CD8-positive, alpha-beta T cell (primary cell): ENCODE measurements at places on chromosomes 16 and 17.

DNA sequence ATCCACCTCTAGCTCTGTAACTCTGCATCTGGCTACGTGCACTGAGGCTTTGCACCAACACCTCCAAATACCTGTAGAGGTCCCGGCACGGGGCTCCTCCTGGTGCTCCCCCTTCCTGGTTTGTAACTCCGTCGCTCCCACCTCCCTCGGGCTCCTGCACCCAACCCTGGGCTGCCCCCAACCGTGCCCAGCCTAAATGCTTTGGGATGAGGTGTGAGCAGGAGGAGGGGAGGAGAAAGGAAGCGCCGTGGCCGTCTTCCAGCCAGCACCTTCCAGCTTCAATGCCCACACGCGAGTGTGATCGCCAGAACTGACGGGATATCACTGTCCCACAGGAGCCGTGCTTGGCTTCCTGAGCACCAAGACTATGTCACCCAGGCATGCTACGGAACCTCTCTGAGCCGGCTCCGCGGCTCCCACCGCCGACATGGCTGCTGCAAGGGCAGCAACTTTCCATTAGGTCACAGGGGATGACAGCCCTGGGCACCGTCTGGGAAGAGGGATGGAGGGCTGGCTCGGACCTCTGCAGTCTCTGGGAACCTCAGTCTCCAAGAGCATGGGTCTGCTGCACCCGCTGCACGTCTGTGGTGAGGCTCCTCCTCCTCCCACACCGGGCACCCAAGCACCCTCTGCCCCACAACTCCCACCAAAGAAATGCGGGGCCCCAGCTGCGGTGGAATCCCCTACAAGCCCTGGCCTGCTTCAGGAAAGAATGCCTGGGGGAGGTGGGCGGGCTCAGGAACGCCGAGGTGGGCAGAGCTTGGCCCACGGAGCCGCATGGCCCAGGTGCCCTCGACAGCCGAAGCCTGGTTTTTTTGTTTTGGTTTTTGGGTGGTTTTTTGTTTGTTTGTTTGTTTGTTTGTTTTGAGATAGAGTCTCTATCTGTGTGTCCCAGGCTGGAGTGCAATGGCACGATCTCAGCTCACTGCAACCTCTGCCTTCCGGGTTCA, 6.4 kb upstream of the SLC38A10 start:
- DNase-seq: no peak

- no peak for DNase-seq
These were observed 27.4 kb upstream of the RCVRN start for GRCh38 chr17:9932491-9932890.

- no peak for DNase-seq
These were observed 187.9 kb upstream of the CHMP6 start for GRCh38 chr17:80803451-80804428.

- DNase-seq: no peak
These were observed 39.5 kb downstream of the TMEM114 start for GRCh38 chr16:8550728-8551387.

DNA sequence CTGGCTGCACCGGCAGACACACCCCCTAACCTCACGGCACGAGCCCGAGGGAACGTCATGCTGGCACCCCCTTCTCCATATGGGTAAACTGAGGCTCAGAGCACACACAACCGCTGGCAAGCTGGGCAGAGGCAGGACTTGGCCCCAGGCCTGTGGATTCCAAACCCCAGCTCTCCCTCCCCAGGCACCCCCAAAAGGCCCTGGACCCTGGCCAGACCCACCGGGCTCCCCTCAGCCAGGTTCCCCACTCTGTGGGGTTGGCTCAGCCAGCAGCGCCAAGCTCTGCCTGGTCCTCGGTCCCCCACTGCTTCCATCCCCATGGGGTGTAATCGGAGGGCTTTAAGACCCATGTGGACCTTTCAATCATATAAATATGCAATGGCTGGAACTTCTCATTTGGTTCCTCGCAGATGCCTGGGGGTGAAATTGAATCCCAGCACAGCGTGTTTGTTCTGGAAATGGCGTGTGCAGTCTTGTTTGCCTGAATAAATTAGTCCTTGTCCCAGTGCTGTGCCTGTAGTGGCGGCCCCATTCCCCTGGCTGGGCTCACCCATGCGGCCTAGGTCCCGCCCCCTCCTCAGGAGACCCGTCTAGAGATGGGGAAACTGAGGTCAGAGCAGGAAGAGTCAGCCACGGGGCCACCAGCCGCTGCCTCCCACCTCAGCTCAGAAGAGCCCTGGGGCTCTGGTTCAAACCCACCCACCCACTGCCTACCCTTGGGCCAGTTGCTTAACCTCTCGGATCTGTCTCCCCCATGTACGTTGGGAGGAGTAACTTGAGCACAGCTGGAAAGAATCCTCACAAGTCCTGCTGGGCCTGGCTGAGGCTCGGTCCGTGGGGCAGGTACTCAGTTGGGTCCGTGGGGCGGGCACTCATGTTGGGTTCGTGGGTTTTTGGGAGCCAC, 57.3 kb downstream of the ZFPM1 start:
- no peak for DNase-seq

DNA sequence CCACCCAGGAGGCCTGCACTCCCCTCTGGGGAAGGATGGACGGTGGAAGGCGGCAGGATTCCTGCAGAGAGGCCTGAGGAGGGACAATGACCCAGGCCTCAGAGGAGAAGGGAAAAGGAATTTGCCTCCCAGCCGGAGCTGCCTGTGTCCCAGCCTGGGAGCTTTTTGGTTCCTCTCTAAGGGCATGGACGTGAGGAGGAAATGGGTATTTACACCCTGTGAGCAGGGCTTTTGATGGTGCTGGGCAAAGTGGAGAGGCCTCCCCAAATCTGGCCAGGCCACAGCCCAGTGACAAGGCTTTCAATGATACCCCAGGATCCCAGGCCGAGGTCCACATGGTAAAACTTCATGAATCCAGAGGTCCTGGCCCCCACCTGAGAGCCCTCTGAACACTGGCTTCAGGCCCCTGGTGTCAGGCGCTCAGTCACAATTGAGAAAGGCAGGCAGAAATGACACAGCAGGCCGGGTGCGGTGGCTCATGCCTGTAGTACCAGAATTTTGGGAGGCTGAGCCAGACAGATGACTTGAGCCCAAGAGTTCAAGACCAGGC, 56.0 kb upstream of the DOC2B start:
- DNase-seq: no peak

GRCh38 chr16:57589374-57589773, 39.1 kb upstream of the ADGRG1 start:
- DNase-seq: peak; percentile 84

- DNase-seq: no peak
These were observed 43.1 kb downstream of the ANKFY1 start for GRCh38 chr17:4220655-4221054.

DNA sequence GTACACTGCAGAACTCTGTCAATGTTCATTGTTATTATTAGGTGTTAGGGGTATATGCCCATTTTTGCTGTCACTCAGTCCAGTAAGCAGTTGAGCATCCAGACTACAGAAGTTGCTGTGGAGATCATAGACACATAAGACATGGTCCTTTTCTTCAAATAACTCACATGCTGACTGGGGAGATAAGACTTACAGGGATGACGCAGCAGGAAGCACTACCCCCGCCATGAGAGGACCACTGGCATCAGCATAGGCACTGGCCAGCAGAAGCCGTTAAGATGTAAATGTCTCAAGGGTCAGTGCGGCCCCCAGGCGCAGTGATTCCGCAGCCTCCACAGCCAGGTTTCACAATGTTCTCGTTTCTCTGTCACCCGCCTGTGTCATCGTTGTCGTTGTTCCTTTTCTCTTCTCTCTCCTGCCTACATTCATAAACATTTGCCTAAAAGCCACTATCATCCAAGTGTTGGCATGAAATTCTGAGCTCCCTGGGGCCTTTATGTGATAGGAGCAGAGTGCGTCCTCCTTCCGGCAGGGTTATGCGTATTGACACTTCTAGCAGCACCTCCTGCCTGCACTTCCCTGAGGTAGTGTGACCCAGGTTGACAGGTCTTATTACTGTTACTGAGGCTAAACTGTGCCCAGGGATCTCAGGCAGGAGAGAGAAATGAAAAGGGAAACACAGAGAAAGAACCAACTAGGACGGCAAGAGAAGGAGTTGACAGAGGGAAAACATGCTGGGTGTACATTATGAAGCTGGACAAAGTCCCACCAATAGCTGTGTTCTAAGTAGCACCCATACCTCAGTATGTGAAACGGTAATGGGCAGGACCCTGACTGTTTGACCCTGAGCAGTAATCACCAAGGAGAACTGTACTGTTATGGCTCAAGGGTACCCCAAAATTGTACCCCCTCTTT, 17.9 kb downstream of the TANGO6 start:
- no peak for DNase-seq

DNA sequence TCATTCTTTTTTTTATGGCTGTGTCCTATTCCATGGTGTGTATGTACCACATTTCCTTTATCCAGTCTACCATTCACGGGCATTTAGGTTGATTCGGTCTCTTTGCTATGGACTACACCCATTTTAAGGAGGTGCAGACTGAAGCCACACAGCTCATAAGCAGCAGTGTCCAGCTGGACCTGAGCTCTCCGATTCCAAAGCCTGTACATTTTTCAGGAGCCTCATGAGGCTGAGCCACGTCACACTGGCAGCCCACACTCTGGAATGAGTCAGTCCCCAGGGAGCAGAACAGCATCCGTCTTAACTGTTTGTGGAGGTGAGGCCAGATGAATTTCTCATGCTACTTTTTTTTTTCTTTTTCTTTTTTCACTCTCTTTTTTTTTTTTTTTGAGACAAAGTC, 116.1 kb downstream of the C16orf95 start:
- no peak for DNase-seq

GRCh38 chr17:42153919-42154742, 658 bp downstream of the RAB5C start:
- peak; percentile 40 for DNase-seq

- no peak for DNase-seq
These were observed 30.7 kb upstream of the ARHGAP17 start for GRCh38 chr16:25045696-25046381.

DNA sequence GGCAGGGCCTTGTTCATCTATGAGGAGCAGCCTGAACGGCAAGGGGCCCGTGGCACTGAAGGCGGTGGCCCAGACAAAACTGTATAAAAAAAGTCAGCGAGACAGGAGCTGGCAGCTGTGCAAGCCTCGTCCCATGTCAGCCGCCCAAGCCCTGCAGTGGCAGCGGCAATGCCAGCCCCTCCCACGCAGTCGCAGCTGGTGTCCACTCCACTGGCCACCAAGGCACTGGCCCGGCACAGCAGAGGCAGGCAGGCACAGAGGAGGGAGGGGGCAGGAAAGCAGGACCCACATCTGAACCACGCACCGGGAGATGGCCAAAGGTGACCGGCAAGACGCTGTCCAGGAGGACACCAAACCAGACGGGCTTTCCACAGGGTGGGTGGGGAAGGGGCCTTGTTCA, 15.9 kb upstream of the C16orf95 start:
- no peak for DNase-seq

- DNase-seq: no peak
These were observed 66.7 kb downstream of the FTO start for GRCh38 chr16:53770641-53771040.

- DNase-seq: no peak
These were observed 70.7 kb downstream of the OMG start for GRCh38 chr17:31226373-31226772.

DNA sequence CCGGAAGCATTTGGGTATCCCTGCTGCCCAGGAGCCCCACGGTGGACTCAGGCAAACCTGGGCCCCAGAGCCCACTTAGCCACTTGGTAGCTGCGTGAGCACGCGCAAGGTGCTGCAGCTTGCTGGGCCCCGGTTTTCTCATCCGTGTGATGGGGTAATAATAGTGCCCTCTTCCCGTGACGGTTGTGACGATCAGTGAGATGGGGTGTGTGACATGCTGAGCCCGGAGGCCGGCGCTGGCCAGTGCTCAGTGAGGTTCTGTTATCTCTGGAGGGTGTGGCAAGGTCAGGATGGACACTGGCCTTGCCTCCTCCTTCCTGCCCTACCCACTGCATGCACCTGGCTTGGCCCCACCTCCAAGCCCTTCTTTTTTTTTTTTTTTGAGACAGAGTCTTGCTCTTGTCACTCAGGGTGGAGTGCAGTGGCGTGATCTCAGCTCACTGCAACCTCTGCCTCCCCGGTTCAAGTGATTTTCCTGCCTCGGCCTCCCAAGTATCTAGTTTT, 82.6 kb downstream of the RAP1GAP2 start:
- DNase-seq: no peak

DNA sequence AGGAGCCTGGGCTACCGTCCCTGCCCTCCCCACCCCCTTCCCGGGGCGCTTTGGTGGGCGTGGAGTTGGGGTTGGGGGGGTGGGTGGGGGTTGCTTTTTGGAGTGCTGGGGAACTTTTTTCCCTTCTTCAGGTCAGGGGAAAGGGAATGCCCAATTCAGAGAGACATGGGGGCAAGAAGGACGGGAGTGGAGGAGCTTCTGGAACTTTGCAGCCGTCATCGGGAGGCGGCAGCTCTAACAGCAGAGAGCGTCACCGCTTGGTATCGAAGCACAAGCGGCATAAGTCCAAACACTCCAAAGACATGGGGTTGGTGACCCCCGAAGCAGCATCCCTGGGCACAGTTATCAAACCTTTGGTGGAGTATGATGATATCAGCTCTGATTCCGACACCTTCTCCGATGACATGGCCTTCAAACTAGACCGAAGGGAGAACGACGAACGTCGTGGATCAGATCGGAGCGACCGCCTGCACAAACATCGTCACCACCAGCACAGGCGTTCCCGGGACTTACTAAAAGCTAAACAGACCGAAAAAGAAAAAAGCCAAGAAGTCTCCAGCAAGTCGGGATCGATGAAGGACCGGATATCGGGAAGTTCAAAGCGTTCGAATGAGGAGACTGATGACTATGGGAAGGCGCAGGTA, 762 bp downstream of the CDK12 start:
- DNase-seq: no peak

GRCh38 chr16:68452176-68452575, 3.9 kb upstream of the SMPD3 start:
- DNase-seq: no peak

DNA sequence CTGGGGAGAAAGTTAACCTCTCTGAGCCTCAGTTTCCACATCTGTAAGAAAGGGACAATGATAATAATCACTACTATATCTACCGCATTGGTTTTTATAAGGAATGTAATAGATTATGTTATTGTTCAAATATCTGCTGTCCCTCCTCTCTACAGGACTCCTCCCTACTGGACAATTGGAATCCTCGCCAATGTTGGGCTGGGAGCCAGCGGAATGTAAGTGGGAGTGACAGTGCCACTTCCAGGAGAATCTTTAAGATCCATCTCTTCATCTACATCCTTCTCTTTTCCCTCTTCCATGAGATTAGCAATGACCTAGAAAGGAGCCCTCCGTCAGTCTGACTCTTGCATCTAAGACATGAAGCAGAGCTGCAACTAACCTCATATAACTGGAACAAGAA, 95.1 kb downstream of the GRIN2A start:
- no peak for DNase-seq

GRCh38 chr16:24262816-24263215, 6.7 kb downstream of the CACNG3 start:
- DNase-seq: no peak

- DNase-seq: peak; percentile 84
These were observed 818 bp upstream of the NRN1L start for GRCh38 chr16:67883872-67884261.
